ENCODE measurements at places on chromosomes 4 and X. TPM values are rescaled to one million over a fixed set of nuclear protein-coding genes. Genes with fewer than 3 reads are reported as not detected.

The PAGE2 gene
- not detected for polyA plus RNA-seq

The UBA6 gene
- polyA plus RNA-seq: 33.9 TPM

The PFKFB1 gene
- polyA plus RNA-seq: 0.04 TPM

The GNRHR gene
- not detected for polyA plus RNA-seq

The CSN1S1 gene
- not detected for polyA plus RNA-seq

The NDP gene
- polyA plus RNA-seq: not detected

The EVC2 gene
- polyA plus RNA-seq: 1.3 TPM

The HEPH gene
- polyA plus RNA-seq: 0.08 TPM

The PROM1 gene
- polyA plus RNA-seq: not detected

The GSX2 gene
- polyA plus RNA-seq: not detected

The PNMA6A gene
- polyA plus RNA-seq: 3.3 TPM

The TRAPPC2 gene
- 11.6 TPM for polyA plus RNA-seq

The CFAP47 gene
- polyA plus RNA-seq: 0.03 TPM

The GYG2 gene
- 13.6 TPM for polyA plus RNA-seq

The SMPX gene
- polyA plus RNA-seq: not detected

The SHROOM3 gene
- 2.8 TPM for polyA plus RNA-seq

The TCEAL6 gene
- polyA plus RNA-seq: not detected

The STATH gene
- polyA plus RNA-seq: not detected

The LRP2BP gene
- 0.25 TPM for polyA plus RNA-seq

The TXK gene
- 0.06 TPM for polyA plus RNA-seq

The SPINK2 gene
- not detected for polyA plus RNA-seq

The NPNT gene
- polyA plus RNA-seq: 0.56 TPM

The CXCL8 gene
- polyA plus RNA-seq: 4.4 TPM

The REST gene
- 8.2 TPM for polyA plus RNA-seq

The CRLF2 gene
- 0.25 TPM for polyA plus RNA-seq

The STS gene
- polyA plus RNA-seq: 2.3 TPM

The RAB33A gene
- 0.12 TPM for polyA plus RNA-seq

The LIN54 gene
- polyA plus RNA-seq: 6.8 TPM

The SYP gene
- polyA plus RNA-seq: 4.0 TPM

The PGAM4 gene
- not detected for polyA plus RNA-seq

The PLXNB3 gene
- 3.9 TPM for polyA plus RNA-seq

The ANXA3 gene
- polyA plus RNA-seq: 162 TPM

The CASK gene
- polyA plus RNA-seq: 23.3 TPM

The SCOC gene
- polyA plus RNA-seq: 46.0 TPM

The MAGEB10 gene
- polyA plus RNA-seq: not detected

The EDA2R gene
- 13.0 TPM for polyA plus RNA-seq

The USP26 gene
- not detected for polyA plus RNA-seq

The SCD5 gene
- 10.8 TPM for polyA plus RNA-seq

The TBC1D8B gene
- polyA plus RNA-seq: 2.6 TPM

The VCX gene
- not detected for polyA plus RNA-seq

The USP17L24 gene
- polyA plus RNA-seq: not detected

The ZNF41 gene
- 3.5 TPM for polyA plus RNA-seq

The RLIM gene
- polyA plus RNA-seq: 18.7 TPM

The ADGRG2 gene
- 4.4 TPM for polyA plus RNA-seq

The LRAT gene
- polyA plus RNA-seq: 0.08 TPM

Measured in A549 (cell line).